ENCODE measurements at places on chromosomes 2 and 18. TPM values are rescaled to one million over a fixed set of nuclear protein-coding genes. Genes with fewer than 3 reads are reported as not detected.

The TXNL1 gene
- 94.2 TPM for total RNA-seq

The GPR17 gene
- total RNA-seq = not detected

The CSRNP3 gene
- total RNA-seq = not detected

The PDCD1 gene
- total RNA-seq = 69.1 TPM

The C2orf80 gene
- not detected for total RNA-seq

The ALLC gene
- not detected for total RNA-seq

- no peak overlapping the region for H3K4me3 ChIP-seq
- H3K4me1 ChIP-seq = peaks cover 4% of the 10 kb centered on the region
- no peak for DNase-seq
These were observed 37.5 kb upstream of the SEMA4C start for GRCh38 chr2:96907115-96908041.

- DNase-seq = no peak
- H3K27me3 ChIP-seq = no peaks in the 10 kb centered on the region
- H3K4me3 ChIP-seq = no peak overlapping the region
- peaks cover 13% of the 10 kb centered on the region for H3K4me1 ChIP-seq
These were observed 82.3 kb downstream of the STPG4 start for GRCh38 chr2:47072728-47073191.

DNA sequence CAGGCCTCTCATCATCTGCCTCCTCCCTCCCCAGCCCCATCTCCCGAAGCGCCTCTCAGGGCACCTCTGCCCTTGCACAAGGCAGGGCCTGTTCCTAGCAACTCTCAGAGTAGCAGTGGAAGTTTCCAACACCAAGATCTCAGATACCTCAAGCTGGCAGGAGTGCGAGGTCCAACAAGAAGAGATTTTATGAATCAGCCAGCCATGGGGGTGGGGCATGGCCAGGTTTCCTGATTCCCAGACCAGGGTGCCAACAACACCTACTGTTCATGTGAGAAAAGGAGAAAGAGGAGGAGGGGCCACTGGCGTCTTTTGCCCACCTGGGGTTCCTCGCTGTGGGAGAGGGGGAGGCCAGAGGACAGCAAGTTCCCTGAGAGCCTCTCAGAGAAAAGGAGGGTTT, 6.6 kb upstream of the STEAP3 start:
- peaks cover 14% of the 10 kb centered on the region for H3K27me3 ChIP-seq
- H3K4me1 ChIP-seq = no peaks in the 10 kb centered on the region
- H3K27ac ChIP-seq = no peak overlapping the region
- no peak for DNase-seq
- H3K4me3 ChIP-seq = no peak overlapping the region

- DNase-seq = no peak
- H3K27ac ChIP-seq = no peak overlapping the region
These were observed 1521.5 kb upstream of the ZEB2 start for GRCh38 chr2:146041274-146041910.

GRCh38 chr2:73939419-73939818, 12.7 kb downstream of the DGUOK start:
- H3K27me3 ChIP-seq = no peaks in the 10 kb centered on the region
- peaks cover 54% of the 10 kb centered on the region for H3K36me3 ChIP-seq
- no peak overlapping the region for H3K4me3 ChIP-seq
- no peak for DNase-seq
- no peak overlapping the region for H3K27ac ChIP-seq

- peaks cover 5% of the 10 kb centered on the region for H3K4me1 ChIP-seq
- H3K27me3 ChIP-seq = peaks cover 5% of the 10 kb centered on the region
- peak within 1 kb of the TSS; percentile 19 for H3K4me3 ChIP-seq
These were observed at the start of gene C1GALT1C1L for GRCh38 chr2:43676322-43677050. C1GALT1C1L (minus strand) TSS chr2:43676429; CDS start chr2:43676322, 107 bp downstream.

GRCh38 chr2:160042054-160042453, 20.4 kb downstream of the PLA2R1 start:
- no peak for DNase-seq
- peaks cover 9% of the 10 kb centered on the region for H3K27me3 ChIP-seq
- no peak overlapping the region for H3K4me3 ChIP-seq
- peaks cover 8% of the 10 kb centered on the region for H3K4me1 ChIP-seq
- no peaks in the 10 kb centered on the region for H3K36me3 ChIP-seq

- no peak overlapping the region for H3K27ac ChIP-seq
- H3K27me3 ChIP-seq = peaks cover 6% of the 10 kb centered on the region
- H3K4me1 ChIP-seq = no peaks in the 10 kb centered on the region
- no peak overlapping the region for H3K4me3 ChIP-seq
- no peaks in the 10 kb centered on the region for H3K36me3 ChIP-seq
These were observed 66.0 kb downstream of the RPL37A start for GRCh38 chr2:216564611-216565010.

DNA sequence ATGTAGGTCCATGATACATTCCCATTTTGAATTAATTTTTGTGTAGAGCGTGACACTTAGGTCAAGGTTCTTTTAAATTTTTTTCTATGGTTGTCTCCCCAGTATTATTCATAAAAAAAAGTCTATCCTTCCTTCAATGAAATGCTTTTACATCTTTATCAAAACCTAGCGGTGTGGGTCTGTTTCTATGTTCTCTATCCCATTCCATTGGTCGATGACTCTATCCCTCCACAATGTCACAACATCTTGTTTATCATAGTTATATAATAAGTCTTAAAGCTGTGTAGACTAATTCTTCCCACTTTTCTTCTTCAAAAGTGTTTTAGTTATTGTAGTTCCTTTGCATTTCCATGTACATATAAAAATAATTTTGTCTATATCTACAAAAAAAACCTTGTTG, 47.2 kb upstream of the GPR17 start:
- no peaks in the 10 kb centered on the region for H3K27me3 ChIP-seq
- no peak overlapping the region for H3K27ac ChIP-seq
- no peak overlapping the region for H3K4me3 ChIP-seq

GRCh38 chr2:215609089-215610032, 173.5 kb upstream of the FN1 start:
- H3K27ac ChIP-seq = no peak overlapping the region
- no peak overlapping the region for H3K4me3 ChIP-seq
- no peaks in the 10 kb centered on the region for H3K36me3 ChIP-seq
- no peak for DNase-seq
- H3K4me1 ChIP-seq = no peaks in the 10 kb centered on the region
- peaks cover 3% of the 10 kb centered on the region for H3K27me3 ChIP-seq

- peaks cover 58% of the 10 kb centered on the region for H3K4me1 ChIP-seq
- H3K36me3 ChIP-seq = peaks cover 8% of the 10 kb centered on the region
- no peak overlapping the region for H3K27ac ChIP-seq
- no peak overlapping the region for H3K4me3 ChIP-seq
- no peaks in the 10 kb centered on the region for H3K27me3 ChIP-seq
These were observed 289.4 kb downstream of the ZEB2 start for GRCh38 chr2:144230448-144231085.

DNA sequence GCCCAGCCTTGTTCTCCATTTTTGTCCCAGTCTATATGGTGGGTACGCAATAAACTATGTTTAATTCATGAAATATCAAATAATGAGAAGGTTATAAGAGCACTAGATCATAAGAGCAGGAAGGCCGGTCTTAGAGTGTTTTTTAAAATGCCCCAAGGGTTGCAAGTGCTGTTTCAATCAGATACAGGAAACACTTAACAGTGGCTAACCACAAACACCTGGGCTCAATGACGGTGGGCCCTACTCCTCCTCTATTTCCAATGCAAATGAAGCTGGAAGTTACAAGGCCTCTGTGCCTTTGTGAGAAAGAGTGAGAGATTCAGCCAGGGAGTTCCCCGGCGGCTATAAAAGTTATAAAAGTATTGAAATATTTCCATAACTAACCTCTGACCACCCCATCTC, 18.9 kb upstream of the WDR33 start:
- H3K27ac ChIP-seq = peak overlapping the region; percentile 85
- peaks cover 22% of the 10 kb centered on the region for H3K36me3 ChIP-seq
- peak overlapping the region; percentile 20 for H3K4me3 ChIP-seq
- DNase-seq = peak; percentile 62

DNA sequence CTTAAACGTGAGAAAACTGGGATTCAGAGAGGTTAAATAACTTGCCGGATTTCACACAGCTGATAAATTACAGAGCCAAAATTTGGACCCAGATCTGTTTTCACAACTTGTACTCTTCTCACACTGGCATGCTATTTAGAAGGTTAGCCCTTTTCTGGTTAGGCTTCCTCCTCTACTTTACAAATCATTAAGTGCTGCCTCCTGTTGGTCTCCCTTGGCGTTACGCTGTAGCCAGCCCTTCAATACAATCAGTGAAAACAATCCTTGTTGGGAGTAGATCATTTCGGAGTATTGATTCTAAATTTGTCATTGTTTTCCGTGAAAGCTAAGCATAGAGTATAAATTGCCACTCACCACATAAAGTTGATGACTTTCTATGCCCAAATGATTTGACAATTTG, 153.5 kb downstream of the ARHGAP15 start:
- H3K36me3 ChIP-seq = peaks cover 14% of the 10 kb centered on the region
- H3K4me3 ChIP-seq = no peak overlapping the region
- peaks cover 38% of the 10 kb centered on the region for H3K4me1 ChIP-seq
- no peaks in the 10 kb centered on the region for H3K27me3 ChIP-seq

GRCh38 chr2:133532919-133533318, 35.3 kb downstream of the NCKAP5 start:
- H3K27me3 ChIP-seq = no peaks in the 10 kb centered on the region
- no peaks in the 10 kb centered on the region for H3K4me1 ChIP-seq
- H3K36me3 ChIP-seq = no peaks in the 10 kb centered on the region
- DNase-seq = no peak

DNA sequence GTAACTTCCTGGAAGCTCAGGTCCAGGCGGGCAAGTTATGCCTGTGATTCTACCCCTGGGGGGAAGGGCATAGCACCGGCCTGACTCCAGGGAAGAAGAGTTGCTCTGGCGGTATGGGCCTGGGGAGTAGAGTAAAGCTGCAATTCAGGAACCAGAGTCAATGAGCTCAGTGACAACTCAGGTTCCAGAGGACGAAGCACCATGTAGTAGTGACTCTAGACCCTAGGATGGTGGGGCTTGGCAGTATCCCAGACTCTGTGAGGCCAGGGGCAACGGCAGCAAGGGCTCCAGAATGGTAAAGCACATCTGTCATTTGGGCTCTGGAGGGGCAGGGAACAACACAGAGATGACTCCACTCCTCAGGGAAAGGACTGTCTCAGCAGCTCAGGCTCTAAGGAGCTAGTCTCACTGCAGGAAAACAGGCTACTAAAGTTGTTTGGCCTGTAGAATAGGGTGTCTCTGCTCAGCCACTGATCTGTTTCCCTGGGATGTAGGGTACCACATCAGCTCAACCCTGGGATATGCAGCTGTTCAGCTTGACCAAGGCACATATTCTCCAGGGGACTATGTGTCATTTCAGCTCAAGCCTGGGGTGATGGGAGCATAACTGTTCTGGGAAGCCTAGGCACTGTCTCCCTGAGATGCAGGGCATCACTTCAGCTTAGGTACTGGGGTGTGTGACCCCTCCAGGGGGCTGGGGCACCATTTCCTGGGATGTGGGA, 36.2 kb upstream of the RHOB start:
- H3K4me1 ChIP-seq = peaks cover 6% of the 10 kb centered on the region
- peaks cover 7% of the 10 kb centered on the region for H3K36me3 ChIP-seq
- peaks cover 28% of the 10 kb centered on the region for H3K27me3 ChIP-seq
- no peak for DNase-seq
- H3K4me3 ChIP-seq = no peak overlapping the region

All from activated T-helper 1 cell treated with anti-CD3 and anti-CD28 coated beads, Interleukin-12 subunit alpha, Interleukin-12 subunit beta, Interleukin-2, Interleukin-4 antibody, amounts not matched to agents 30 ng/mL and 10 ng/mL and 1 ng/mL, durations not matched to agents 14 hours and 24 hours and 36 hours (primary cell).